ENCODE measurements at places on chromosomes 16 and 17.

DNA sequence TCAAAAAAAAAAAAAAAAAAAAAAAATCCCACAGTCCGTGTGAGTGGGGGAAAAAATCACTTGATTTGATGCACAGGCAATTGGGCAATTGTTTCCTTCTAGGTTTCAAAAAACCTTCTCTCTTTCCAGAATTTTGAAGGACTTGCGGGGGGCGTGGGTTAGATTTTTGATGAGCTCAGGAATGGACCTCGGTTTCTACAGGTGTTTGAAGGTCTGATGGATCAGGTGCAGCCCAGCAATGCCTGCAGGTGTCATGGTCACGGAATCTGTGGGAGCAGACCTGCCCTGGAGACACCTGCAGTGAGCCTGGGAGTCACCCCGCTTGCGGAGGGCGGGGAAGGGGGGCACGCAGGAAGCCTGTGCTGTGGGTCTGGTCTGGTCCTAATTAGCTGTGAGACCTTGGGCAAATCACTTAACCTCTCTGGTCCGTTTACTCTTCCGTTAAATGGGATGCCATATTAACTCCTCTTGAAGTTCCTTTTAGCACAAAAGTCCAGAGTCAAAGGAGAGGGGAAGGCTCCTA is 174.2 kb downstream of the IRF8 start:
- no peak for DNase-seq

DNA sequence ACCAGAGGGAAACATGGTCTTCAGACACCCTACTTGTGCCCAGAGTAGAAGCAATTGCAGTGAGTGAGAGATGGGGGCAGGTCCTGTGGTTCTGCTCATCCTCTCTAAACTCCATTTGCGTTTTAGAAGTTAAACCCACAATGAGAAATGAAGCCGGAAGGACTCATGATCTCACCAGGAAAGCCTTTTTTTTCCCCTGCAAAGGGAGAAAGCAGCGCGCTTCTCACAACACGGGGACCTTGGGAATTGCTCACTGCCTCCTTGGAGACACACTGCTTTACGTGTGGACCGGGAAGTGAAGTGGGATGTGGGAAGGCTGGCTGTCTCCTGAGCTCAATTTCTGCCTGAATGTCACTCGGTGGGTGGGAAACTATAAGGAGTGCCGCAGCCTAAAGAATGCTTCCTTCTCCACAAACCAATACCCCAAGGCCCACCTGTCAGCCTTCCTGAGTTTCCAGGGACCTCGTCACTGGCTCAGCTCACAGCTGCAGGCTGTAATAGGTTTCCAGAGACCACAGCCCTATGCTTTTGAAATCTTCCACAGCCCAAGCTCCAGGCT is 365.4 kb downstream of the XYLT1 start:
- no peak for DNase-seq

DNA sequence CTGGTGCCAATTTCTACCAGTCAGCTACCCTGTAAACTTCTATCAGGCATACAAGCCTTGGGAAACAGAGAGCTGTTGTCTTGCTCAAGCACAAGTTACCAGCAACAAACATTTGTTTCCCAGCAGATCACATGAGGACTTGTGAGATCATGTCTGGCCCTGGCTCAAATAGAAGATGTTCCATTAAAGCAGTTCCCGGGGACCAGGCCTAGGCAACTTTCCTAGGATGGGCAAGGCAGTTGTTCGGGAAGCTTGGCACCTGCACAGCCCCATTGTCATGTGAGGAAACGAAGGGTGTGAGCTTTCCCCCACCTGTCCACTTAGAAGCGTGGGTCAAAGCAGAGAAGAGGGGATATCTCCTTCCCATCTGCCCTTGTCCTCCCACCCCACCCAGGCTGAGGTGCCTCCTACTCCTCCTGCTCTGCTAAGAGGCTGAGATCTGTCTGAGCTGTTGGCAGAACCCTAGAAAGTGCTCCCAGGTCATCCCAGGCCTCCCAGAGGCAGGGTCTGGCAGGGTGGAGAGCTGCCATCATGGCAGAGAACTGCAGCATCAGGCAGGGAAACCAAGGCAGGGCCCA is 11.2 kb upstream of the SLC47A2 start:
- no peak for DNase-seq

DNA sequence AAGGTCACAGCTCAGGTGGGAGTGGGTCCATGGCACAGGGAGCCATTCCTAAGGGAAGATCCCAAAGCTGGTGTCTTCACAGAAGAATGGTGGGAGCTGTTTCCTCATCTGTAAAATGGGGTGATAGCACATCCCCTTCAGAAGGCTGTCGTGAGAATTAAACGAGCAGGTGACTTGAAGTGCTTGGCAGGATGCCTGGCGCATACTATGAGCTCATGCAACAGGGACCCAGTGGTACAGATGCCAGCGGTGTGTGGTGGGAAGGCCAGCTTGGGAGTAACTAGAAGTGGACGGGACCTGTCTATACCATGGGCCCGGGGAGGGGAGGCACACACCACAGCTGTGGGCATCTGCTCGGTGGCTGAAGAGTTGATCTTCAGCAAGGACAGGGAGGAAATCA is 189.3 kb upstream of the TNRC6C start:
- no peak for DNase-seq

DNA sequence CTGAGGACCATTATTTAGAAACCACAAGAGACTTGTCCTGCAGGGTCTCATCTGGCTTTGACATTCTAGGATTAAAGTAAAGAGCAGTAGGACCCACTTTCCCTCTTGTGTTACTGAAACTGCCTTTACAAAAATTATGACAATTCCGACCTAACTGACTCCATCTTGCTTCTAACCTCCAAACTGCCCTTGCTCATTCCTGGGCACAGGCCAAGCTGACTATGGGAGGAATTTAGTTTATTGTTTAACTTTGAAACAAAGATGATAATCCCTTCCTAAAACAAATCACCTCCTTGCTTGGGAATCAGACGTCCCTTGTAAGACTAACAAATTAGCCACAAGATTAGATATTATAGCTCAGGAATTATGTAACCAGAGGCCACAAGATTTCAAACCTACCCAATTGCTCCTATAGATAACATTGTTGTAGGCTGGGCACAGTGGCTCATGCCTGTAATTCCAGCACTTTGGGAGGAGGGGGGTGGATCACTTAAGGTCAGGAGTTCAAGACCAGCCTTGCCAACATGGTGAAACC is 87.0 kb upstream of the FBXO47 start:
- DNase-seq: no peak

DNA sequence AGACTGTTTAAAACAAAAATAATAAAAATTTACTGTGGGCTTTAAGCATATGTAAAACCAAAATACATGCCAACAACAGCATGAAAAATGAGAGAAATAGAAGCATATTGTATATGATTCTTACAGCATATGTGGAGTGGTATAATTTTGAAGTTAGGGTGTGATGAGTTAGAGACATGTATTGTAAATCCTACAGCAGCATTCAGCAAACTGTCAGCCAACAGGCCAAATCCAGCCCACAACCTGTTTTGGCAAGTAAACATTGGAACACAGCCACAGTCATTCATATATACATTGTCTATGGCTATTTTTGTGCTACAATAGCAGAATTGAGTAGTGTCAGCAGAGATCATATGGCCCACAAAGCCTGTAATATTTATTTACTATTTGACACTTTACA is 42.3 kb downstream of the ZNF18 start:
- no peak for DNase-seq

DNA sequence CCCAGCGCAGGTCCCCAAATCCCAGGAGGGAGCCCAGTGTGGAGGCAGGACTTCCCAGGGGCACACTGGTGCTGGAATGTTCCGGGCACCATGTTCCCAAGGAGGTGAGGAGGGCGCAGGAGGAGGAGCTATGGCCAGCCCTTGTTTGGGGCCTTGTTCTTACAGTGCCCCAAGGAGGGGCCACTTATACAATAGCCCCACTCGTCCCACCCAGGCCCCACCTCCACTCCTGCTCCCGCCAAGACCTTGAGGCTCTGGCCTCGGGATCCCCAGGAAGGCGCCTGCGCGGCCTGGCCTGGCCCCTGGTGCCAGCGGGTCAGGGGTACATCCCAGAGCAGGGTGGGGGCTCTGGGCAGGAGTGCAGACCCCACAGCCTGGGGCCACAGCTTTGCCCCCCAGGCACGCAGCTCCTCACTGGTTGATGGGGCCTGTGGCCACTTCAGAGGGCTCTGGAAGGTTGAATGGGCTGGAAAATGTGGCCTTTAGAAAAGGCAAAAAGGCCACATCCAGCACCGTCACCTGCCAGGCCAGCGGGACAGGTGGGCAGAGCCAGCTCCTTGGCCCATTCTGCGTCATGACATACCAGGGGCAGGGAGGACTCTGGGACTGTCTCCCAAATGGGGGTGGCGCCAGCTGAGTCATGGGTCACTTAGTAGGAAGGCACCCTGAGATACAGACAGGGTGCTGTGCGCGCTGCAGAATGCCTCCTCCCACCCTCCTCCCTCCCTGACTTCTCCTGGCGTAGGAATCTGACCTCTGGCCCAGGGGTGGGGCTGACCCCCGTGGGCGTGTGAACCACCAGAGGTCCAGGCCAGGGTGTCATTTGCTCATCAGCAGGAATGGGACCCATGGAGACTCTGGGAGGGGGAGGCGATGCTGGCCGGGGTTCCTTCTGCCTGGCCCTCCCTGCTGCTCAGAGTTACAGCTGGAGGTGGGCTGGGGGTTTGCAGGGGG is 32.3 kb upstream of the PVALEF start:
- DNase-seq: no peak

DNA sequence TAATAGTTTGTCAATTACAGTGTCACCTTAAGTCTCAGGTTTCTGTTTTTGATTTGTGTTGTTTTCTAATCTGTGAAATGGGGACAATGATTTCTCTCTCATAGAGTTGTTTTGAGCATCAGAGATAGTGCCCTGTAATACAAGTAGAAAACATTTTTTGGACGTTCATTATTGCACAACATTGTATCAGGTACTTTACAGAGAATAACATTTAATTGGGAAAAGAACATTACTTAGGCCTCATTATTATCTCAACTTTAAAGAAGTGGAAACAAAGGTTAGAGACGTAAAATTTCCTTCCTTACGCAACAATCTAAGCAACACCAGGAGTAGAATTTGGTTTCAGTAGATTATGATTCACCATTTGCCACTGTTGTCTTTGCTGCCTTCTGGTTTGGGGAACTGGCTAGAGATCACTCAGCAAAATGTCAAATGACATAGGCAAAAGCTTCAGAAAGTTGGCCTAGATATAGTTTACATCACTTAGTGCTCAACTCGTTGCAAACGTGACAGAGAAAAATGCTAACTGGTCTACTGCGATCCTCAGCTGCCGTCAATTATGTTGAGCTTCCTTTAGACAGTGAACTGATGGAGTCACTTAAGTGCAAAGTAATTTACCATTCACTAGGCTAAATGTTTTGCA is 1026.8 kb downstream of the CDH11 start:
- DNase-seq: no peak

- DNase-seq: no peak
These were observed 6.1 kb upstream of the SERPINF2 start for GRCh38 chr17:1736348-1737281.

- no peak for DNase-seq
These were observed 24.0 kb downstream of the MXRA7 start for GRCh38 chr17:76686538-76687297.

DNA sequence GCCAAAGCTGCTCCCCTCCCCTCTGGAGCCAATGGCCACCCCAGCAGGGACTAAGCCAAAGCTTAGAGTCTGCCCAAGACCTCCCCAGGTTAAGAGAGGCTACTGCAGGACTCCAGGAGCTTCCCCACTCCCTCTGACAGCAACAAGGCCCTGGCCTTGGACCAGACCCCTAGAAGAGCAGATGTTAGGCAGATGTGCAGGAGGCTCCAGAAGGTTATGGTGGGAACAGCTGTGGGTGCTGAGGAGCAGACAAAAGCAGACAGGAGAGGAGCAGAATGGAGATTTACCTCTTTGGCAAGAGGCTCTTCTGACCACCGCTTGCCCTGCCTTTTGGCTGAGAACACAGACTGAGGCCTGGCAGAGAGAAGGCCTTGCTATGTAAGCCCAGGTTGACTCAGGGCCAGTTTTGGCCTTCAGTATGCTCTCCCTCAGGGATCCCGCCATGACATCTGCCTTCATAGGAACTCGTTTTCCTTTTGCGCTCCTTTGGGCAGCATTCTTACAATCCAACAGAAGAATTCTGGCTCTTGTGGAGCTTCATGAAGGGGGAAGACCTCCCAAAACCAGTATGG is 113.0 kb downstream of the RBFOX3 start:
- DNase-seq: no peak

DNA sequence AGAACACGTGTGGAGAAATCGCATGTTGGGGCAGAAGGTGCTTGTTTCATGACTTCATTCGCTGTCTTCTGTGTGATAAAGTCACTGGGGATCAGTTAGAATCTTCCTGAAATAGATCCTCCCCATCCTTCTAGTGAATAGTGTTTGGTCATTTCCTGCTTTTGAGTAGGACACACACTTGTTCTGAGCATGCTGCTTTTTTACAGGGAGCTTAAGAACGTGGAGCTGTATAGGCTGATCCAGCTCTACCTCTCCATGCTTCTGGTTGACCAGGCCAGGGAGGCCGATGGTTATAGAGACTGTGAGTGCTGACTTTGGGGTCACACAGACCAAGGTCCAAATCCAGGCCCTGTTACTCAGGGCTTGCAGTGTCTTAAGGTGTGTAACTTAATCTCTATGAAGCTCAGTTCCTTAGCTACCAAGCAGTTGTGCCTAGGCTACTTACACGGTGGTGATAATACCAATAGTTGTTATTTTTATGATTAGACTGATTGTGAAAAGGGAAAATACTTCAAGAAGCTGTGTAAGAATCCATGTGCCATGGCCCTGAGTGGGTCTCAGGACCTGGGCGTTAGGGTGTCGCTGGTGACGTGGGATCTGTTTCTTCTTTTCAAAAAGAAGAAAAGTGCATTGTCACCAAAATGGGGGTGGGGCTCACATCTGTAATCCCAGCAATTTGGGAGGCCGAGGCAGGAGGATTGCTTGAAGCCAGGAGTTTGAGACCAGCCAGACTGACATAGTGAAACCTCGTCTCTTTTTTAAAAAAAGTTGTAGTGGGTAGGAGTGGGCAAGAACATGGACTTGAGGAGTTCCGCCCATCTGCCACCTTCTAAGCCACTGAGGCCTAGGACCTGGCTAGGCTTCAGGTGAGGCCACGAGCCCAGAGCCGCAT is 64.1 kb upstream of the LGALS9 start:
- no peak for DNase-seq

- no peak for DNase-seq
These were observed 18.0 kb upstream of the NDRG4 start for GRCh38 chr16:58481931-58482330.

DNA sequence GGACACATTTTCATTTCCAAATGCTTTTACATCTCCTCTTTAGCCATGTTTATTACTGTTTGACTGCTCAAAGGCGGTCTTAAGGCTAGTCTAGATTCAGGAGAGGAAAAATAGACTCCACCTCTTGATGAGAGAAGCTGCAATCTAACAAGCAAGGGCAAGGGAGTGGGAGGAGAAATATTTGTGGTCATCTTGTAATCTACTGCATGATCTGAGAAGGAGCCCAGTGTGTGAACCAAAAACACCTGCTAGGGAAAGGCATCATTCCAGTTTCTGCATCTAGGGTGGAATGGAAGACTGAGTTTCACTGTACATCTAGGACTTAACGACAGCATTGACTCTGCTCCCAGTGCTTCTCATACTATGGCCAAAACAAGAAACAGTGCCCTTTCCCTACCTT is 232.2 kb upstream of the HS3ST3A1 start:
- no peak for DNase-seq

GRCh38 chr17:61731330-61731729 is 132.0 kb downstream of the BRIP1 start:
- no peak for DNase-seq

GRCh38 chr17:39283896-39284295 is 58.2 kb upstream of the STAC2 start:
- no peak for DNase-seq

- no peak for DNase-seq
These were observed 231.9 kb upstream of the TNRC6C start for GRCh38 chr17:77726549-77727006.

All from stimulated activated CD4-positive, alpha-beta T cell treated with anti-CD3 and anti-CD28 coated beads, Interleukin-1b, Interleukin-23, amount 100 ng/mL, for 1 hour (primary cell).